ENCODE measurements at places on chromosomes 2 and 18.

- DNase-seq, result no peak
These were observed 93.5 kb upstream of the SLC14A2 start for GRCh38 chr18:45521777-45522176.

GRCh38 chr2:32168513-32168912, 2.8 kb downstream of the SLC30A6 start:
- no peak for DNase-seq

GRCh38 chr2:67982956-67983355, 79.8 kb downstream of the C1D start:
- DNase-seq, result no peak

GRCh38 chr2:228841877-228842276, 429.2 kb downstream of the PID1 start:
- no peak for DNase-seq

- DNase-seq, result no peak
These were observed 400.3 kb downstream of the NCKAP5 start for GRCh38 chr2:133167990-133168389.

GRCh38 chr2:236517251-236518031, 52.2 kb upstream of the ACKR3 start:
- no peak for DNase-seq

DNA sequence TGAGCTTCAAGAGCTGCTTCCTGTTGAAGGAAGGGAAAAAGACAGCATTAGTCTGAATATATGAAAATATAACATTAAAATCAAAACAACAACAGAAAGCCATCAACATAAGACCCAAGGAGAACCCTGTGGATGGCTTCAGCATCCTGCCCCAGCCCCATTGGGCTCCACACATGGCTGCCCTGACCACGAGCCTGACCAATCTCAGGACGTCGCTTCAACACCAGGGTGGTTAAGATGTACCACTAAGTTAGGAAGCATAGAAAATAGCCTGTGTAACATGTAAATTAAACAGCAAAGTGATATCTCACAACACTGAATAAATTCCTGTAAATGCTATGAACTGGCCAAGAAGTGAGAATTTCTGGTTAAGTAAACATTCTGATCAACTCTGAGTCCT, 77.2 kb upstream of the CD226 start:
- no peak for DNase-seq

DNA sequence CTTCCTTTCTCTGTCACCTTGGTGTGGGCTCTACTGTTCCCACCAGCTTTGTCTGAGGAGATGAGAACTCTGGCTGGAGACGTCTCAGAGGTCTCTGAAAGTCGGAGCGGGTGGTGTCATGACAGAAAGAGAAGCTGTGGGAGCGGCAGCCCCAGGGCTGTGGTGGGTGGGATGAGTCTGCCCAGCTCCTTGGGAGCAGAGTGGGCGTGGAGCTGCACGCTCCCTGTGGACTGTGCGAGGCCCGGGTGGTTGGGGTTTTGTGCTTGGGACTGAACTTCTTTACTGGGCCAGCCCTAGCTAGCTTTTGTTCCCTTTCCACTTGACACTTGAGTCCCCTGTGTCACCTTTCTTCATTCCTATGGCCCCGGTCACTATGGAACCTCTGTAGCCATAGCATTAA, 10.4 kb downstream of the TOGARAM2 start:
- no peak for DNase-seq

GRCh38 chr2:236944561-236944960, 141.1 kb upstream of the COPS8 start:
- DNase-seq, result no peak

DNA sequence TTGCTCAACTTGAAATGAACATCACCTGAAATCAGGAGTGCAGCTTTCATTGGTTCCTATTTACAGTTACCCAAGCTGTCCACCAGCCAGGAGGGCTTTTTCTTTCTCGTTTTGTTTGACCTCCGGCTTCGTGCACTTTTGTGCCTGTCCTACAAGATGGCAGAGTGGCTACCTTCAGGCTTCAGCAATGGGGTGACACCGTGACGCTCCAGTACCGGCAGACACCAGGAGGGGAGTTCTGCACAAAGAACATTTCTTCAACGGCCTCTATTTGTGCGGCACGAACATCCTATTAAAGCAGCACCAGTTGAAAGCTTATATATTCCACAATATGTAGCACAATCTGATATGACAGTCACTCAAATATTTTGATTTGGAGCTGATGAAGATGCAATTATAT, 18.3 kb downstream of the RNASEH1 start:
- no peak for DNase-seq

GRCh38 chr2:23293731-23294130, 91.2 kb upstream of the KLHL29 start:
- no peak for DNase-seq

- no peak for DNase-seq
These were observed 180.9 kb upstream of the ACVR2A start for GRCh38 chr2:147663962-147664361.

- DNase-seq, result no peak
These were observed 115.8 kb upstream of the SIX3 start for GRCh38 chr2:44825702-44826101.

GRCh38 chr18:29163596-29163995, 986.7 kb upstream of the CDH2 start:
- DNase-seq, result no peak

GRCh38 chr18:28712796-28713425, 536.0 kb upstream of the CDH2 start:
- DNase-seq, result no peak

GRCh38 chr2:217954469-217954868, 48.3 kb downstream of the TNS1 start:
- DNase-seq, result no peak

- no peak for DNase-seq
These were observed 97.5 kb upstream of the LDLRAD4 start for GRCh38 chr18:13120983-13121441.

- peak; percentile 18 for DNase-seq
These were observed 78.8 kb upstream of the ATP8B1 start for GRCh38 chr18:57881818-57882413.

DNA sequence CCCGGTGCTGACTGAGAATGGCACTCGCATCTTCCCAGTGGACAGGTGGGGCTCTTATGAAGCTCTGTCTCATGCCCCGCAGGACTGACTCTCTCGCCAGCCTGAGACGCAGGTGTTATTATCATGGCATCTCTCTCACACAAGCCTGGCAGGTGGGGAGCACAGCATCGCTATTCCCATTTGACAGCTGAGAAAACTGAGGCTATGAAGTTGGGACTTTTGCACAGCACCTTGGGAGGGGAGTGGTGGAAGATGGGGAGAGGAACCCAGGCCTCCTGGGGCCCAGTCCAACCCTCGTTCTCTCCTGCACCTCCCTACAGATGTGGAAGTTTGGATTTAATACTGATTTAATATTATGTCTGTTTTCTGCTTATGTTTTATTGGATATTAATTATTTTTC, 9.0 kb upstream of the NTSR2 start:
- no peak for DNase-seq

DNA sequence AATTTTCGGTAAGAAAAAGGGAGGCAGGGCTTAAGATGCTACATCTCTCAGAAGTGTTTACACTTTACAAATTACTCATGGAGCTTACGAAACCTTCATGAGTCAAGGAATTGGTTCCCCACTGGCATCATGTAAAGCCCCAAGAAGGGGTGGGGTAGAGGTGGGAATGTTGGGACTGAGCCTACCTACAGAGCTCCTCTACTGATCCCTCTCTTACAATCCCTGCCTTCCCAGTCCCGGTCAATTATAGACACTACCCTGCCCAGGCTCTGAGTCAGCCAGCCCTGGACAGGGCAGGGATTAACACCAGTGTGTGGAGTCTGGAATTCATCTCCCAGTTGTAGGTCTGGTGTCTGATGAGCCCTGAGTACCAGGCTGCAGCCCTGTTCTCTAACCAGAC, 248.9 kb downstream of the PAX3 start:
- DNase-seq, result no peak

GRCh38 chr2:16114070-16114469, 173.7 kb downstream of the MYCN start:
- no peak for DNase-seq

DNA sequence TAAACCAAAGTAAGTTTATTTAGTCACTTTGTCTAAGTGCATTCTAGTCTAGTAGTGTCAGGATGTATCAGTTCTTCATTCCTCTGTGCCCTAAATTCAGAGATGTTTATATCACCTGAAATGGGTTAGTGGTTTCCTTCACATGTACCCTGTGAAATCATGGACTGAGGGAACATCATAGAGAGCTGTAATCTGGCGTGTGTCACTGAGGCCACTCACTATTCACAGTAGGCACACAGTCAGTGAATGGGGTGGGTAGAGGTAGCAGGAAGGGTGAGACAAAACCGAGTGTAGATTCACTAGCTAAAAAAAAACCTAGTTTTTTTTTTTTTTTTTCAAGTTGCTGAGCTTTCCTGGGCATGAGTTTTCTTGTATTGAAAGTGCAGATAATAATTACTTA, 5.6 kb downstream of the KIF5C start:
- DNase-seq, result no peak

- DNase-seq, result no peak
These were observed 142.0 kb downstream of the NR4A2 start for GRCh38 chr2:156190517-156190916.

- no peak for DNase-seq
These were observed 945.0 kb upstream of the CRIM1 start for GRCh38 chr2:35410431-35411061.

GRCh38 chr2:56263876-56264275, 80.1 kb downstream of the CCDC85A start:
- no peak for DNase-seq

GRCh38 chr18:52602820-52603219, 262.8 kb downstream of the DCC start:
- DNase-seq, result no peak

- DNase-seq, result no peak
These were observed 38.7 kb downstream of the MSTN start for GRCh38 chr2:190023860-190024259.

- no peak for DNase-seq
These were observed at the start of gene TRIM54 for GRCh38 chr2:27281855-27282559. TSS of gene TRIM54 (plus strand) at chr2:27282429. CDS start at chr2:27282732, 303 bp downstream.

DNA sequence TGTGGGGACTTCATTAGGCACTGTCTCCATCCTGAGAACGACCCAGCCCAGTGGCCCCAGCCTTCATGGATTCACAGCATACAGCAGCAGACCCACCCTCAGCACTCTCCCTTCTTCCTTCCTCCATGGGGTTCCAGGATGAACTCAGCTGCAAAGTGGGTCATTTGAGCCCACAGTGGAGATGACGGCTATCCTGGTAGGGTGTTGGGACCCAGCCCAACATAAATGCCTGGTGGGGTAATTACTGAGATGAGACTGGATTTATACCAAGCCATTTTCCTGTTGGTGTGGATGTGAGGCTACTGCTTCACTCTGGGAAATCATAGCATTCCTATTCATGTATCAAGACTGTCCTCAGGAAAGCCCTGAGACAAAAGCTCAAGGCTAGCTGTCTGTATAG, 536.7 kb upstream of the TNP1 start:
- no peak for DNase-seq

GRCh38 chr2:60413814-60414168, 139.7 kb downstream of the BCL11A start:
- no peak for DNase-seq

DNA sequence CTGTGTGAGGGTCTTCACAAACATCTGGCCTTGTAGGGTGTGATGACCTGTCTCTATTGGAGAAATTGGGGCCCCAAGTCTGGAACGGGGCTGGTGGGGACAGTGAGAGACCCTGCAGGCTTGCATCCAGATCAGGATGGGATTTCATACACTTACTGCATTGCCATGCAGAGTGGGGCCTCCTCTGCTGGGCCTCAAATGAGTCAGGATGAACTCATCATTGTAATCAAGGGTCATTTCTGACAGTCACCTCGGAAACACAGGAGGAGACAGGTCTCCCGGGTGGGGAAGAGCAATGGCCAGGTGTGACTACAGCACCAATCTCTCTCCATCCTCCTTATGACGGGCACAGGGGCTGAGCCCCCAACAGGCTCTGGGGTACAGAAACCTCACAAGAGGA, 48.1 kb upstream of the GALR1 start:
- no peak for DNase-seq

GRCh38 chr2:176339208-176339607, 70.0 kb downstream of the MTX2 start:
- DNase-seq, result no peak

Measured in stimulated activated CD8-positive, alpha-beta memory T cell treated with anti-CD3 and anti-CD28 coated beads, Interleukin-4, amount 100 ng/mL, for 1 hour (primary cell).